GM03348 (cell line): ENCODE measurements at places on chromosomes 1 and 21.

DNA sequence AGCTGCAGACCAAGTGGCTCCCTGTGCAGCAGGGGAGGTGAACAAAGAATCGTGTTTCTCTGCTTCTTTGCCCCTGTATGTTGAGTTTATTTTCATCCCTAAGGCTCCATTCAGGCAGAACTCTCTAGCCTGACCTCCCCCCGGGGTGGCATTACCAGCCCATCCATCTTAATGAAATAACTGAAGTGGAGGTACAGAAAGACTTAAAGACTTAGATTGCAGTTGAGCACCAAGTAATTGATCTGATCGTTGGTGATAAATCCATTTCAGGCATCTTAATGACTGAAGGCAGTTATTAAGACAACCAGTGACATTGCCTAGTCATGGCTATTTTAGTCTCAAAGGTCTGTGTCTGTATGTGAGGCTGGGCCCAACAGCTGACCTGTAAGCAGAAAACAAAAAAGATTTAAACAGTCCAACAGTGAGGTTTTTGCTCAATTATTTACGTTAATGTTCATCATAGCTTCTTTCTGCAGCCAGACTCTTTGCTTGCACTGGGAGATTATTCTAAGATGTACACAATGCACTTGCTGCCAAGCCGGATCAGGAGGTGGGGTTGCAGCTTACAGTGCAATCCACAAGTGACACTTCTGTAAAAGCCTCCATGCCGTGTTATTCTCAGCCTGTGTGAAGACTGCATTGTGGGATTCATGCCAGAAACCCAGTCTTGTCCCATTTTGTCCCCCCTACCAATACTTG lies 363.0 kb upstream of the DUSP10 start:
- DNase-seq: no peak

DNA sequence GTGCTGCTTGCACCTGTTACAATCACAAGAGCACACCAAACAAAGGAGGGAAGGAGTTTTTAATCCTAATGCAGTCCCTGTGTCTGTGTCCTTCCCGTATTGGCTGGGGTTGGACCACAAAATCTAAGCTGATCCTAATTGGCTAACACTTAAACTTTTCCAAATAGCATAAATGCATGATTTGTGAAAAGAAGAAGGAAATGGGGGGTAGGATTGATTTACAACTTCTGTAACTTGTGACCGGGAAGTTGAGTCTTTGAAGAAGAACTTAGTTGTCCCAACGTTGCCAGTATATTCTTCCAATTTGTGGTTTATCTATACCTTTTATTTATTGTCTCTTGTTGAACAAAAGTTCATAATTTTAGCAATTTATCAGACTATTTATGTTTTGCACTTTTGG lies 11.8 kb upstream of the IPP start:
- no peak for DNase-seq

DNA sequence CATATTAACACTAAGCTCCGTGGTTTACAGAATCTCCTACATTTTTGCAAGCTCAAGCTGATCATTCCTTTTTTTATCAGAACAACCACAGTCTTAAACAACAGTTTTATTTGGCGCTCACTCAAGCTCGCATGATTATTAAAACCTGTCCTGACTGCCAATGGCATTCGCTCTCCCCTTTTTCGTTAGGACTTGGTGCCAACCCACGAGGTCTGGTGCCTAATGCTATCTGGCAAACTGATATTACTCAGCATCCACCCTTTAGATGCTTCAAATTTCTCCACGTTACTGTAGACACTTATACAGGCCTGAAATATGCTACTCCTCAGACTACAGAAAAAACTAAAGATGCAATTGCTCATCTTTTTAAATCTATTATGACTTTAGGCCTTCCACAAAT lies 23.0 kb upstream of the ITLN1 start:
- DNase-seq: no peak

DNA sequence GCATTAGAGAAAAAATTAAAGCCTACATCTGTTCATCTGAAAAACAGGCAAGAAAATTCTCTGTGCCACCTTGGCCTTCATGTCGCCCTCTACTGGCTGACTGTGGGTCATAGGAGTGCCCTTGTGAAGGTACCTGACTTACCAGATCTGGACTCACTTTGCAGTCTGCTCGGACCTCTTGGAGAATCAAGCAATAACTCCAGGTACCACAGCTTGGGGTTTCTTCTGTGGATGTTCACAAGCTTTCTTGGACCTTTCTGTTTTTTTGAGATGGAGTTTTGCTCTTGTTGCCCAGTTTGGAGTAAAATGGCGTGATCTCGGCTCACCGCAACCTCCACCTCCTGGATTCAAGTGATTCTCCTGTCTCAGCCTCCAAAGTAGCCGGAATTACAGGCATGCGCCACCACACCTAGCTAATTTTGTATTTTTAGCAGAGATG lies 2.4 kb upstream of the PRAMEF18 start:
- DNase-seq: no peak

GRCh38 chr1:44826375-44827196 lies 16.5 kb downstream of the PTCH2 start:
- DNase-seq: no peak

DNA sequence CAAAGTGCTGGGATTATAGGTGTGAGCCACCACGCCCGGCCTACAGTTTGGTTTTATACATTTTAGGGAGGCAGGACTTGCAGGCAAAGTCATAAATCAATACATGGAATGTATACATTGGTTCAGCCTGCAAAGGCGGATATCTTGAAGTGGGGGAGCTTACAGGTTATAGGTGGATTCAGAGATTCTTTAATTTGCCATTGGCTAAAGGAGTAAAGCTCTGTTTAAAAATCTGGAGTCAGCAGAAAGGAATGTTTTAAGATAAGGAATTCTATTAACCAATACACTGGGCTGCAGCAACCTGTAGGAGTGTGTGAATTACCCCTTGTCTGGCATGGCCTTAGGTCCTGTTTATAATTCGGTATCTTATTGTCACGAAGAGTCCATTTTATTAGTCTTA lies 57.6 kb downstream of the OPTC start:
- no peak for DNase-seq

DNA sequence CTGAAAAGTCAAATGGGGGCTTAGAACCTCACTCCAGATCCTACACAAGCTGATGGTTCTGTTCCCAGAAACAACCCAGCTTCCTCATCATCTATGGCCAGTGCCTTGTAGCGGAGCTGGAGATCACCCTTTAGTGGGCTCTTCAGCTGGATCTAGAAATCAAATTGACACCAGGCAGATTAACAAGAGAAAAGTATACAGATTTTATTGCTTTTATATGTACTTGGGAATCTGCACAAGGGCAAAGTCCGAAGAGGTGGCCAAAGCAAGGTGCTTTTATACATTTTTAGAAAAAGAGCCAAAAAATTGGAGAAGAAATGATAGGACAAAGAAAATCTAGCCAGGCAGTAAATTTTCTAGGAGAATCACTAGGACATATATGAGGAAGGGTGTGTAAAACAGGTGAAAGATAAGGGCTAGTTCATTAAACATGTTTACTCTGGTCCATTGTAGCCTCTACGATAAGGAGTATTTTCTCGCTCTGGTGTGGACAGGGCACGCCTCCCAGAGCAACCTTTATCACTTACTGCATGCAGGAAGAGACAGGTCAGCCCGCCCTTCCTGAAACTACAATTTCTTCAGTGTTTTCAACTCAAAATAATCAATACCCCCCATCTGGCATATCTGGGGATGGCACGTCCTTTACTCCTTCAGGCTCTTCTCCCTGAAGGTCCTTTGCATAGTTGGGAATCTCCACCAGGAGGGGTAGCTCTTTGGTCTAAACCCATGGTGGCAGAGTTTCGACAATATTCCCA lies 14.0 kb upstream of the LGALS8 start:
- DNase-seq: no peak

DNA sequence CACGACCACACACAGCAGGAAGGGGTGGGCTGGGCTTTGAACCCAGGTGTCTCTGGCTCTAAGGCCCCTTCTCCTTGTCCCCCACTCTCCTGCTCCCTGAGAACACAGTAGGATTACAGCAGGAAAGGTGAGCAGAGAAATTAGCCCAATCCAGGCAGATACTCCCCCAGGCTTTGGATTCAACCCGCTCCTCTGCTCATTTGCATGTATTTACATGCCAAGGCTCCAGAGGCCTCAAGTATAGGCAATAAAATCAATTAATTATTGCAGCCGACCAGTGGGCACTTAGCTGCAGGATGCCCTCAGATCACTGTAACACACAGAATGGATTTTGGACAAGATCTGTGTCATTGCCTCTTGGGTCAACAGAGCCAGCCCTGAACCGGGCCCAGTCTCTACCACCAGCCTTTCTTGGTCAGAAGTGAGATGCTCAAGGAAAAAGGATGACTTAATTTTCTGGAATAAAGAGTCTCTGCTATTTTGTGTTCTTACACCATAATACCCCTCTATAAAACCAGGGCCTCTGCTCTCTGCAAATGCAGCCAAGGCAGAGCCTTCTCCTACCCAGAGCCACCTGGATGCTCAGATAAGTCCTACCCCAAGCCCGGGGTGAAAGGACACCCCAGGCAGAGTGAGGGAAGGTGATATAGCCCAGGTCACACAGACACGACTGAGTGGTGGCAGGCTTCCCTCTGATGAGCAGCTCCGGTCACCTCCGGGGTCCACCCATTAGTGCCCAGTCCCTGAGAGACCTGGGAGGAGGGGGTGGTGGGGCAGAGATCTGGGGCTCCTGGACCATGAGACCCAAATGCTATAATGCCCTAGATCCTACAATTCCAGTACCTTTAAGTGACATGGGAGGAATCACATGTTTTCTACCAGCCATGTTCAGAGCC lies 28.9 kb downstream of the MATN1 start:
- DNase-seq: no peak

DNA sequence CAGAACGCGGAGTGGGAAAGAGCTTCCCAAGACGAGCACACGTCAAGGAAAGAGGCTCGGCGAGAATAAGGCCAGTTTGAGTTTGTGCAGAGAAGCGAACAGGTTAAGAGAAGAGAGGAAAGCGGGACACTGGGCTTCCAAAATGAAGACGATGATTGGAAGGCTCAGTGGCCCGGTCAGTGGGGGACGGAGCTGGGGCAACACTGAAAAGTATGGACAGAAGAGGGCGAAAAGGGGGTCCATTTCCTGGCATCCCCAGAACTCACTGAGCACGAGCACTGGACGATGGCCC lies 258 bp downstream of the CCT3 start:
- DNase-seq: no peak

GRCh38 chr1:159000625-159001024 lies 9.1 kb upstream of the IFI16 start:
- DNase-seq: peak; percentile 77

- peak; percentile 32 for DNase-seq
These were observed 41.2 kb downstream of the KIF21B start for GRCh38 chr1:200982071-200982945.

DNA sequence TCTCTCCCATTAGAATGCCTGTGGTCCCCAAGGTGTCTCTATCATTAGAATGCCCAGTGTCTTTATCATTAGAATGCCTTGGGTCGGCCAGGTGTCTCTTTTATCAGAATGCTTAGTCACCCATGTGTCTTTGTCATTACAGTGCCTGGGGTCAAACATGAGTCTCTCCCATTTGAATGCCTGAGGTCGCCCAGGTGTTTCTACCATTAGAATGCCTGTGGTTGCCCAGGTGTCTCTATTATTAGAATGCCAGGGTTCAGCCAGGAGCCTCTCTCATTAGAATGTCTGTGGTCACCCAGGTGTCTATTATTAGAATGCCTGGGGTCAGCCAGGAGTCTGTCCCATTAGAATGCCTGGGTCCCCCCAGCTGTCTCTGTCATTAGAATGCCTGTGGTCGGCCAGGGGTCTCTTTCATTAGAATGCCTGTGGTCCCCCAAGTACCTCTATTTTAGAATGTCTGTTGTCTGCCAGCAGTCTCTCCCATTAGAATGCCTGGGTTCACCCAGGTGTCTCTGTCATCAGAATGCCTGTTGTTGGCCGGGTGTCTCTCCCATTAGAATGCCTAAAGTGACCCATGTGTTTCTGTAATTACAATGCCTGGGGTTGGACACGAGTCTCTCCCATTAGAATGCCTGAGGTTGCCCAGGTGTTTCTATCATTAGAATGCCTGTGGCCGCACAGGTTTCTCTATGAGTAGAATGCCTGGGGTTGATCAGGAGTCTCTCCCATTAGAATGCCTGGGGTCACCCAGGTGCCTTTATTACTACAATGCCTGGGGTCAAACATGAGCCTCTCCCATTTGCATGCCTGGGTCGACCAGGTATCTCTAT lies 57.1 kb downstream of the RNF187 start:
- no peak for DNase-seq

- no peak for DNase-seq
These were observed 104.5 kb upstream of the PKN2 start for GRCh38 chr1:88579598-88579997.

- DNase-seq: peak; percentile 74
These were observed 24.5 kb upstream of the ZNF436 start for GRCh38 chr1:23394181-23394580.

GRCh38 chr1:213714645-213715044 lies 273.1 kb upstream of the PROX1 start:
- DNase-seq: no peak

- peak; percentile 98 for DNase-seq
These were observed at the start of gene SPATA6 for GRCh38 chr1:48471691-48472576. Gene SPATA6 (minus strand): TSS chr1:48472204. CDS start chr1:48472008, 196 bp downstream.

DNA sequence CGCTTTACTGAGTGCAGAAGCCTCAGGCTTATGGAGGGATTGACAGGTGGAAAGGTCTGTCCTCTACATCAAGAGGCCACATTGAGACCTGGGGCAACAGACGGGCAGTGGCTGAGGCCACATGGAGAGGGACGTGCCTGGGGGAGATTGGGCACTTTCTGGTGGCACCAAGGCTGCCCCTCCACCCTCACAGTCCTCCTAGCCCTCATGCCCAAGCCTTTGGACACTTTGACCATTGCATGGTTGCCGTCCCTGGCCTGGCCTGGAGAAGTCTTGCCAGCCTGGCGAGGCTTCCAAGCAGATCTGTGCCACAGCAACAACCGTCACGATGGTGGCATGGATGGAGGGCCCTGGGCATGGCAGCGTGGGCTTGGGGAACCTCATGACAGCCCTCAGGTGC lies 192.1 kb upstream of the VAMP3 start:
- no peak for DNase-seq

DNA sequence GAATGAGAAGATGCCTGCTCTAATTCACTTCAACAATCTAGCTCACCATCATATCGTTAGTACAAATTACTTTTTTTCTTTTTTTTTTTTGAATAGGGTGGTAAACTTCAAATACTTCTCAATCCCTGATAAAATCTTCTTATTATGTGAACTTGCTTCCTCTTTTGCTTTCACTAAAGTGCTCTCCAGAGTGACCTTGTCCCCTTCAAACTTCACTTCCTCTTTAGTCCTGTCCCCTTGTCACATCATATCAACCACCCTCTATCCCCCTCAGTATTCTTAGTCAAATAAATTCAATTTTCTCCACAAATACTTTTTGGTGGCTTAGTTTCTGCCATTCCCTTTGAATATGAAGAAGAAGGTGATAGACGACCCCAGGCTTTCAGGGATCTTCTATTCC lies 124.9 kb upstream of the PLXNA2 start:
- DNase-seq: no peak

DNA sequence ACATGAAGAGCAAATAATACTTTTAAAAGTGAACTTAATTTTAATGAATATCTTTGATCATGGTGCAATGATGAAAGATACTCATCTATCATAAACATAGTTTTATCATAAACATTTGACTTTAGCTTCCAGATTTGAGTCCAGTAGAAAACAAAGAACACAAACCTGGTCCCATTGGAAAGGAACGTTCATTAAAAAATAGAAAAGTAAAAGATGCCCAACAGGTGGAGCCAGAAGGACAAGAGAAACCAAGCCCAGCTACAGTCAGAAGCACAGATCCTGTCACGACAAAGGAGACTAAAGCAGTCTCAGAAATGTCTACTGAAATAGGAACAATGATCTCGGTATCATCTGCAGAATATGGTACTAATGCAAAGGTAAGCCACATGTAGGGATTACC lies 55.6 kb upstream of the MYOCOS start:
- DNase-seq: no peak
